Fibroblast of skin of scalp (primary cell): ENCODE measurements at places on chromosomes 7 and 10.

DNA sequence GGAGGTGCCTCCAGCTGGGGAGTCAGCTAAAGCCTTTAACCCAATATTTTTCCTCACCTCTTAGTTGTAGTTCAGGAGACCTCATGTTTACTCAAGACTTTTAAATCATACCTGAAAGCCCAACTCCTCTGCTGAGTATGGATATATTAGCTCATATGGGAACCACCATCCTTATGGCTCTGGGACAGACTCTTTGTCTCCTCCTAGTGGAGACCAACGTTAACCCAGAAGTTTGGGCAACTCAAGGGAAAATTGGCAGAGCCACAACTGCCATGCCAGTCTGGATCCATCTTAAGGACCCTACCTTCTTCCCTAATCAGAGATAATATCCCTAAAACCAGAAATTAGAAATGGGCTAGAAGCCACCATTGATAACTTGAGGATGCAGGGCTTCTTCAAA is 80.8 kb downstream of the TMEM106B start:
- DNase-seq: no peak

DNA sequence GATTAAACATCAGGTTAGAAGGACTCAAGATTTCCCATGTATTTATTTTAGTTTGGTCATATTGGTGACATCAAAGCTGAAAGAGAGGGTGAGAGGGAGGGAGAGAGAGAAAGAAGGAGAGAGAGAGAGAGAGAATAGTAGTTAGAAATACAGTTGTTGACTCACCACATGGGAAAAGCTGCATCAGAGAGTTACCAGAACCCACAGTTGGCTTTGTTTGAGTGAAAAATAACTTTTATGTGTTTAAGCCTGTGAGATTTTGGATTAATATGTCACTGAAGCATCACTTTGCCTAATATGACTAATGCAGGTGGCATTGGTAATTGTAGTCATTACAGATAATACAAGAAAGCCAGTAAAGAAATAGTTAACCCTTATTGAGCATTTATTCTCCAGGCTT is 303.9 kb downstream of the REEP3 start:
- DNase-seq: peak; percentile 38

DNA sequence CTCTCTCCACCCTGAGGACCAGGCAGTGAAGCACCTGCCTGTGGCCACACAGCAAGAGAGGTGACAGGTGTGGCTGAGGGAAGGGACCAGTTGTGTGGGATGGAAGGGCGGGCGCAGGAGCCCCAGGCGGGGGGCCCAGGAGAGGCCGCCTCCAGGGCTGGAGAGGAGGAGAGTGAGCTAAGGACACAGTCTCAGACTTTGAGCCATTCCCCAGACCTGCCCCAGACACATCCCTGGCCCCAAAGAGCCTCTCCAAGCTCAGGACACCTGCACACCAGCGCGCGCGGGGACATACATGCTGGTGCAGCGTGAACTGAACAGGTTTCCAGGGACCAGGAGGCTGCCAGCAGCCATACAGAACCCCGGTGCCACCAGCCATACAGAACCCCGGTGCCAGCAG is 237.3 kb downstream of the MAD1L1 start:
- no peak for DNase-seq

DNA sequence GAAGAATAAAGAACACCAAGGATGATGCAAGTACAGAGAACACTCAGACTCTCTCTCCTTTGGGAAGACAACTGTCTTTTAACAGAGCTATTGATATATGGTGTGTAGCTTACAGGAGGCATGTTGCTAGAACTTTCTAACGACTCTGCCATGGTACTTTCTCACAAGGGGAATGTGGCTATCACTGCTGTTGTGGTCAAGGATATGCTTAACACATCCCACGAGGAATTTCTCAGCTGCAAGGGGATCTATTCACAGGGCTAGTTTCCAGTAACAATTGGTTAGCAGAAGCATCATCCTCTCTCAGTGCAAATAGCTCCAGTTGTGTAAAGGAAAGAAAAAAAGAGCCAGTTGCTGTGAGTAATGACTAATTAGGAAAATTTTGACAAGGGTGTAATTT is 826.0 kb downstream of the SORCS1 start:
- peak; percentile 44 for DNase-seq

DNA sequence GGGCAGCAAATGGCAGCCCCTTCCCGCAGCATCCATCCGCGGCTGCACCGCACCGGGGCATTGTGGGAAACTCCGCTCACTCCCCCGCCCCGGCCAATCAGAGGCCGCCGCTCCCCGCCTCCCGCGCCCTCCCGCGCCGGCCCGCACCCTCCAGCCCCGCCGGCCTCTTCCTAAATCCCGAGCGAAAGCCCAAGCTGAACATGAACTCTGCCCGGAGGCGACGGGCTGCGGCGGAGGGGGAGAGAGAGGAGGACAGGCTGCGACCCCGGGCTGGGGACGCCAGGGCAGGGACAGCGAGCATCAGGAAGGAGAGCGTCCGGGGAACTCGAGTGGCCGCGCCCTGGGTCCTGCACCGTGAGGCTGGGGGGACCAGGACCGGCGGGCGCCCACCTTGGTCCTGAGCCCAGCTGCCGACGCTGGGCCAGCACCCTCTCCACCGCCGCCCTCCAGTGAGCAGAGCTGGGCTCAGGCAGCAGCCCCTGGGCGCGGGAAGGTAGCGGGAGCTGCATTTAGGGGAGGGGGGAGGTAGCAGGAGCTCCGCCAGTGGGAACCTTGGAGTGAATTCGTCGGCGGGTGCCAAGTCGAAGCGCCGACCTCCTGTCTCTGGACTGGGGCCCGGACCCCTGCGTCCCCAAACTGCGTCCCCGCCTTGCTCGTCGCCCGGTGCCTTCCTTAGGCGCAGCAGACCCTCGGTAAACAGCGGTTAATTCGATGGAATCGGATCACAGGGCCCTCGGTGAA is at the start of gene DGKI:
Gene DGKI (minus strand): TSS at position 148 of the 741 bp plus-strand sequence.
- DNase-seq: no peak

DNA sequence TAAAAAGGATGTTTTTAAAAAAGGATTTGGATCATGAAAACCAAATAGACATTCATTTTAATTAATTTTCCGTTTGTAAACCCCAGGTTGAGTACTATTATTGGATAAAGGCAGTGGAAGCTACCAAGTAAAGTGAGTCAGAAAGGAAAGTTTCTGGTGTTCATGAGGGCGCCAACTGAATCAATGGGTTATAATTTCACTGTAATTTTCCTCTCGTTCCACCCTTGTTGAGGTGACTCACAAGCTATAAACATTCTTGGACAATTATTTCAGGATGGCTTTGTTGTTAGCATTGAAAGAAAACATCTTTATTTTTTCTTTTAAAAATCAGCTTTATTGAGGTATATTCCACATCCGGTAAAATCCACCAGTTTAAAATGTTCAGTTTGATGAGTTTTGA is 5.1 kb upstream of the FAM133B start:
- peak; percentile 20 for DNase-seq

DNA sequence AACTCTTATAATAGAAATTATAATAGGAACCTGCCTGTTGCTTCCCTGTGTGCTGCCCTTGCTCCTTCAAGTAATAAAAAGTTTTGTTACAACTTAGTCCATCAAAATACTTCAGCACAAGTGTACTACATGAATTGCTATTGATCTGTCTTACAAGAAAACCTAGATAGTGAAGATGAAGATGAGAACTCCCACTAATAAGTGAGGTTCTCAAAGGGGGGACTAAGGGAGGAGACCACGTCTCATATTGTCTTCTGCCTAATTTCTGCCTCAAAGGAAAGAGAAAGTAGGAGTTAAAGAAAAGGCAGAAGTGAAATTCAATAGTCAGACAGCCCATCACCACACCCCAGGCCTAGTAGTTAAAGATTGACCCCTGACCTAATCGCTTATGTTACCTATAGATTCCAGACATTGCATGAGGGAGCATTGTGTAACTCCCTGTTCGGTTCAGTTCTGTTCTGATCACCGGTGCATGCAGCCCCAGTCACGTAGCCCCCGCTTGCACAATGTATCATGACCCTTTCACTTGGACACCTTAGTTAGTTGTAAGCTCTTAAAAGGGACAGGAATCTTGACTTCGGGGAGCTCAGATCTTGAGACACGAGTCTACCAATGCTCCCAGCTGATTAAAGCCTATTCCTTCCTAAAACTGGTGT is 18.2 kb upstream of the CHST3 start:
- no peak for DNase-seq

GRCh38 chr7:45033261-45033930 is 33.4 kb downstream of the CCM2 start:
- peak; percentile 13 for DNase-seq

DNA sequence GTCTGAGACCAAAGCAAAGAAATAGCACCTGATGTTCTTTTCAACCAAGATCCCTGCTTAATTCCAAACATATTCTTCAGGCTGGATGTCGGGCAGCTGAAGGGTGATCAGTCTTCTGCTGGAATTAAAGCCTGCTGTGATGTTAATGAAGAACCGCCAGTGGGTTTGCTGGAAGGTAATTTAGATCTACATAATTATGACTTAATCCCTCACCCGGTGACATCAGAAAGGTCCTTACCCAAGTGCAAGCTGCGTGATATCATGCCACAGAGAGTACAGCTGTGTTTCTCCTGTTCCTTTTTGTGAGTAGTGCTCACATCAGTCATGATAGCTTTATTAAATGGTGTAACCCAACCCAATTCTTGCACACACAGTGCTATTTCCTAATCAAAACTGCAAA is 29.1 kb upstream of the LRGUK start:
- no peak for DNase-seq

DNA sequence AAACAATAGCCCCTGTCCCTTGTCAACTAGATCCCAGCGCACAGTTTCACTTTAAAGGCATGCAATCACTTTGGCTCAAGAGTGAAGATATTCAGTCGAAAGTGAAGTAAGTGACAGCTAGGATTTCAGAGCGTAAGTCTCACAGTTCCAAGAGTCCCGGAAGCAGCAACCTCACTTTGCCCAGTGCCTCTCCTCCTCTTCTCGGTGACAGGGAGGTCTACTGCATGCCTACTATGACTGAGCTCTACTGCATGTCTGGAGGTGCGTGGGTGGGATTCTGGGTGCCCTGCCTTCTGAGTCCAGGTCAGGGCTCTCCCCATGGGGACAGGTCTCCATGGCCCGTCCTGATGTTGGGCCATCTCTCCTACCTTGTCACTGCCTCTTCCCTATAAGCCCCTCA is 17.0 kb downstream of the PRKCQ start:
- DNase-seq: no peak

GRCh38 chr7:55472928-55473725 is 99.2 kb downstream of the VOPP1 start:
- no peak for DNase-seq

GRCh38 chr10:75398692-75399460 is 2.7 kb downstream of the ZNF503 start:
- DNase-seq: peak; percentile 42

GRCh38 chr7:156061689-156062255 is 249.5 kb upstream of the SHH start:
- DNase-seq: no peak

DNA sequence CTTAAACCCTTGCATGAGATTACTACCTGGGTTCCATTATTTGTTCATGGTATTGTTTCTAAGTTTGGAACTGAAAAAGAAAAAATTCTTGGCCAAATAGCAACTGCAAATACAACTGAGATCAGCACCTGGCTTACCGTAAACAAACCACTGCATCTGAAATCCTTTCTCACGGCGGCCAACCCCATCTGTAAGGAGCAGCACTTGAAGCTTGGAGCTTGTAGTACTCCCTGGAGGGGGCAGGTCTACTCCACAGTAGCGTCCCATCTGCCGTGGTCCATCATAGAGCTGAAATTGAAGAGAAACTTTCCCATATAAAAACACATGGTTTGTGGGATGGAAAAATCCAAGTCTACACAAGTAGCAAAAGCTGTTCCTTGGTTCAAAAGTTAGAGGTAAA is 109.9 kb downstream of the CUBN start:
- no peak for DNase-seq

DNA sequence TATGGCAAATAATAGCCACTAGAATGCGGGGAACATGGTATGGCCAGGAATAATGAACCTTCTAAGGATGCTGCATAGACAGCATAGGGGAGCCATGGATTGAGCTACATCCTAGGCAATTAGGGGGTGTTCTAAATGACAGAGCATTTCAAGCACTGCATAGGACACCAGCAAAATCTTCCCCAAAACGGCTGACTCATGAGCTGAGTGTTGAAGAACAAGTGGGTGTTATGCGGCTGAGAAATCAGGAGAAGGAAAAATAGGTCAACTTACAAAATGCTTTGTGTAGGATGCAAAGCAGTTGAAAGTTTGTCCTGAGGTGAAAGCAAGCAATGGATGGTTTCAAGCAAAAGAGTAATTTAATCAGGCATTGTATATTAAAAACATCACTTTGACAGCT is 1023.5 kb upstream of the C7orf33 start:
- no peak for DNase-seq

GRCh38 chr7:51982653-51983052 is 666.0 kb upstream of the COBL start:
- DNase-seq: no peak

- DNase-seq: no peak
Observed at GRCh38 chr10:86244297-86245014, 122.1 kb downstream of the GRID1 start.

DNA sequence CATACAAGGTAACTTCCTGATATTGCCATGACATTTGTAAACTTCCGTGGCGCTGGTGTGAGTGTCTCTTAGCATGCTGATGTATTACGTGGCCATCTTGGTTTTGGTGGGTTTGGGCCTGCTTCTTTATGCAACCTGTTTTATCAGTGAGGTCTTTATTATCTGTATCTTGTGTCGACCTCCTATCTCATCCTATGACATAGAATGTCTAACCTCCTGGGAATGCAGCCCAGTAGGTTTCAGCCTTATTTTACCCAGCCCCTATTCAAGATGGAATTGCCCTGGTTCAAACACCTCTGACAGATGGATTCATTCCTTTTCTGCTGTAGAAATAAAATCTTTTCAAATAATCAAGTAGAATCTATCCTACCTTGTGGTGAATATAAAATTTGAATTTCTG is 23.0 kb upstream of the GPR141 start:
- no peak for DNase-seq

DNA sequence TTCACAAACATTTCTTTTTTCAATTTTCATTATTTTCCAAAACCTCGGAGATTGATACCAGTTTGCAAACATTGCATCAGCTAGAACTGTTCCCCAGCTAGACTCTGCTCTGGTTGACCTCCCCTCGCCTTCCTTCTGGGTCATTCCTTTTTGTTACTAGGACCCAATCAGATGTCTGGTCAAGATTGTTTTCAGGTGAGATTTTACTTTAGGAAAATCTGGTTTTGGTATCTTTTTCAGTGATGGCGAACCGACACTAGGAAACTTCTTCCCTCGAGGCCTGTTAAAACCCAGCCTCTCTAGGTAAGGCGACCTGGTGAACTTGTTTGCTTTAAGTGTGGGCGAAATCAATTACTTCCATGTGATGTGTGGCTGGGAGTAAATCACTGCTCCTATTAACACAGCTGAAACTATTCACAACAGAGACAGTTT is 8.4 kb downstream of the PROSER2 start:
- peak; percentile 7 for DNase-seq

DNA sequence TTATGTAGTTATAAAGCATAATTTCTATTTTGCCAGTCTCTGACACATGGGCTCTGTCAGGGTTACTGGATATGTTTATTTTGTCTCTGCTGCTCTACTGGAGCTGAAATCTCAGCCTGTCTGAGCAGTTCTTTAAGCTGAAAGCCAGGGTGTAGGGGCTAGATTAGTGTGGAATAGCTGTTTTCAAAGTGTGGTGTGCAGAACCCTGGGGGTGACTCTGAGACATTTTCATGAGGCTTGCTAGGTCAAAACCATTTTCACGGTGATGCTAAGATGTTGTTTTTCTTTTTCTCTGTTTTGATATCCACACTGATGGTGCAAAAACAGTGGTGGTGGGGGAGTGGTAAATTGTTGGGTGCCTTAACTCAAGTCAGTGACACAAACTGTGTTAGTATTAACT is 45.5 kb downstream of the CREM start:
- DNase-seq: no peak
